Activated CD4-positive, alpha-beta T cell treated with anti-CD3 and anti-CD28 coated beads for 48 hours (primary cell): ENCODE measurements at places on chromosomes 2 and 18.

DNA sequence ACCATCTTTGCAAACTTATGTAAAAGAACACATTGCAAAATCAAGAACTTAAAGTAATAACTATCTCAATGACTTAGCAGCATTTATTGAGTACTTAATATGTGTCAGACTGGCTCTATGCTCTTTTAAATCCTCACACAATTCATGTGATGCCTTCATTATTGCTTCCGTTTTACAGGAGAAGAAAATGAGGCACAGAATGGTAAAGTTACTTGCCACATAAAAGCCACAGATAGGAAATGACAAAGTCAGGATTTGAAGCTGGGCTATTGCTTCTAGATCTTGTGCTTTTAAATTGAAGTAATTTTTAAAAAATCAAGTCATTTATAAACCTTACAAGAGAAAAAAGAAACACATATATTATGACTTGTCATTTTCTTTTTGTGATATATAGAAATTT, 174.2 kb downstream of the WDR7 start:
- no peak for DNase-seq

- no peak for DNase-seq
Observed at GRCh38 chr2:210190345-210190744, 19.1 kb upstream of the KANSL1L start.

- DNase-seq, result no peak
Observed at GRCh38 chr18:64993695-64994094, 757.1 kb upstream of the CDH7 start.

DNA sequence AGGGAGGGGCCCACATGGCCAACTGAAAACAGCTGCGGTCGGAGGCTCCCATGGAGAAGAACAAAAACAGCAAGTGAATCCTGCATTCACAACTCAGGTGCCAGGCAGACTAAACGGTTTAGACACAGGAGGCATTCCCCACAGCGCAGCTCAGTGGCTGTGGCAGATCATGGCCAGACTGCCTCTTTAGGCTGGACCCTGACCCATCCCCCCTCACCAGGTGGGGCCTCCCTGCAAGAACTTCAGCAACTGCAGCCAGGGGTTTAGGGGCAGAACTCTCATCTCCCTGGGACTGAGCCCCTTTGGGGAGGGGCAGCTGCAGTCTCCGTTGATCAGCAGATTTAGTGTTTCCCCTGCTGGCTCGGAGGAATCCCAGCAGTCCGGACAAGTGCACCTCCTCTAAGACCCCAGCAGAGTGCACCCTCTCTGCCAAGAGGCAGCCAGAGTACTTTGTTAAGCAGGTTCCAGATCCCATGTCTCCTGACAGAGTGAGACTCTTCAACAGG, 346.7 kb downstream of the SS18 start:
- no peak for DNase-seq

DNA sequence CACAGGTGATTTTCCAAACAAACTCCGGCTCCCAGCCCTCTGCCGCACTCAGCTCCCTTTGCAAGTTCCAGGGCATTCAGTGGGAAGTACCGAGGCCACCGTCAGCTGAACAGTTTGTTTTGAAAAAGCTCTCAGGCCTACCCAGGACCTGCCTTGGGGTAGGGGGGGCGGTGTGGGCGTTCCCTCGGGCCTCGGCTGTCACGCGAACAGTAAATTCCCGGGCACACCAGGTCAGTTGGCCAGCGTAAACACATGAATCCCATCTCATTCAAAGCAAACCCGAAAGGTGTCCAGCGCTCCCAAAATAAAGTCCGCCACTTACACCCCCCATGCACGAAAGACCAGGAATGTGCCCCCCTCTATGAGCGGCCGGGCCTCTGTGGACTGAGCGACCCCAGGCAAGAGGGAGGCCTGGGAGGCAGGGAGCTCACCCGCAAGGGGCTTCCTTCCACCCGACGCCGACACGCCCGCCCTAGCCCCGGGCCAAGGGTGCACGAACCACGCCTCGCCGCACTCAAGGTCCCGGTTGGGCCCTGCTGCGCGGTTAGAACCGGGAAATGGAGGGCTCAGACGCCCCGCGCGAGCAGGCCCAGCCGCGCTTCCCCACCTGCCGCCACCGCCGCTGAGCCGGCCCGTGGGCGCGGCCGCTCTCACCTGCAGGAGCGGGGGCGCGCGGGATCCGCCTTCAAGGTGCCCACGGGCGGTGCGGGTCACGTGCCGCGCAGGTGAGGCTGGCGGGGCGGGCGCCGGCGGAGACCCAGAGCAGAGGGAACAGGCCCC, at the start of gene WDSUB1:
WDSUB1 (minus strand) TSS at position 775 of the 780 bp plus-strand sequence. CDS start 3,634 bp downstream, outside the sequence.
- DNase-seq, result peak; percentile 44

DNA sequence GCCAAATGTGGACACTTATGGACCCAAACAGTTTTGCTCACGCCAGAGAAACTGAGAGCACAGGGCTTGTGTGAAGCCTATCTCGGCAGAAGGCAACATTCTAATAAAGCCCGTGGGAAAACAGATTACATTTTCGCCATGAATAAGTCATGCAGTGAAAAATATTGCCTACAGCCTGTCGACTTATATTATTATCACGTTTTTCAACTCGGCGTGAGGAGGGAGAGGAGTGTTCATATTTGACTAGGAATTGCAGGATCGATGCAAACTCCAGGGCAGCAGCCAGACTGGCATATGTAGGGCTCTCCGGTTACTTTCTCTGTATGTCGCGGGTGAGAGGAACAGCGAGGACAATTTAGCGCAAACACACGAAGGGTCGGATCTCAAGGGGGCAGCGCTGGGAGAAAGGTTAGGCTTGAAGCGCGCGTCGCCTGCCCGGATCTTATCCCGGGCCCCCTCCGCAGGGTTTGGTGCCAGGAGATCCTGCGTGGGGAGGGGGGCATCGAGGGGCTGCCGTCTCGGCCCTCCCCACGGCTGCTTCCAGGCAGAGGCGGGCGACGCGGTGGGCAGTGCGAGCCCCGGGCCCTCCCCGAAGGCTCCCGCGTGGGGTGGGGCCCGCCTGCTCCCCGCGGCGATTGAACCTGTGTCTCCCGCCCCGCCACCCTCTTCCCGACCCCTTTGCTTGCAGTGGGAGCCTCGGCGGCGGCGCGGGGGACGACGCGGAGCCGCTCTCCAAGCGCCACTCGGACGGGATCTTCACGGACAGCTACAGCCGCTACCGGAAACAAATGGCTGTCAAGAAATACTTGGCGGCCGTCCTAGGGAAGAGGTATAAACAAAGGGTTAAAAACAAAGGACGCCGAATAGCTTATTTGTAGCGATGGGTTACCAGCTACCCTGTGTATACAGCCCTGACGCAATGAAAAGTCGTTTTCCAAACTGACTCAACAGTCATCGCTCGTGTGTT, 4.4 kb downstream of the ADCYAP1 start:
- no peak for DNase-seq

DNA sequence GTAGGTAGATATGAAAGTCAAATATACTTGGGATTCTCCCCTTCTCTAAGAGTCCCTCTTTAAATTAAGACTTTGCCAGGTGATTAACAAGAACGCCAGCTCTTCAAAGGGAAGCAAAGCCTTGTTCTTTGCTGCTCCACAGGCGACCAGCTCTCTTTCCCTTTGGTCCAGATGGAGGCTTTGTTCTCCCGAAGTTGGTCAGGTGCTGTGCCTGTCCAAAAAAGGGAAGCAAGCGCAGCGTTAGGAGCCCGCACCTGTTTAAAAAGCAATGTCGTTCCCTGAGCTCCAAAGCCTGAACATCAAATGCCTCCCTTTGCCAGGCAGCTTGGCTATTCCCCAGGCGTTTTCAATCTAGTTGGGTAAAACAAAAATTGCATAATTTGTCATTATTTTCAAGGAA, 1913.1 kb upstream of the PIK3C3 start:
- no peak for DNase-seq

DNA sequence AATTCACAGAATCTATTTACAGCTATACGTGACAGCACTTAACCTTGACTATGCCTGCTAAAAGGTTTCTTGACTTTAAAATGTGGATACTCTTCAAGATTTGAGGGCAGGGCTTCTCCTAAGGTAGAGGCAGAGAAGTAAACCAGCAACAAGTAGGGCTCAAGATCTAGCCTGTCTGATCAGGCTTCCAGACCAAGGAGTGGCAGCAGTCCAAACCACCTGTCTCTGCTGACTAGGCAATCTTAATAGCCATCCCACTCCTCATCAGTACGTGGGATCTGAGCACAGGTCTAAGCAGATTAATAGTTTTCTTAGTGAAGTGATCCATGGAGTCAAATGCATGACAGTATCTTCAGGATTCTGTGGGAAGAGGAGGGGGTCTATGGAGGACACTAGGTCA, 100.4 kb downstream of the GPD2 start:
- no peak for DNase-seq

DNA sequence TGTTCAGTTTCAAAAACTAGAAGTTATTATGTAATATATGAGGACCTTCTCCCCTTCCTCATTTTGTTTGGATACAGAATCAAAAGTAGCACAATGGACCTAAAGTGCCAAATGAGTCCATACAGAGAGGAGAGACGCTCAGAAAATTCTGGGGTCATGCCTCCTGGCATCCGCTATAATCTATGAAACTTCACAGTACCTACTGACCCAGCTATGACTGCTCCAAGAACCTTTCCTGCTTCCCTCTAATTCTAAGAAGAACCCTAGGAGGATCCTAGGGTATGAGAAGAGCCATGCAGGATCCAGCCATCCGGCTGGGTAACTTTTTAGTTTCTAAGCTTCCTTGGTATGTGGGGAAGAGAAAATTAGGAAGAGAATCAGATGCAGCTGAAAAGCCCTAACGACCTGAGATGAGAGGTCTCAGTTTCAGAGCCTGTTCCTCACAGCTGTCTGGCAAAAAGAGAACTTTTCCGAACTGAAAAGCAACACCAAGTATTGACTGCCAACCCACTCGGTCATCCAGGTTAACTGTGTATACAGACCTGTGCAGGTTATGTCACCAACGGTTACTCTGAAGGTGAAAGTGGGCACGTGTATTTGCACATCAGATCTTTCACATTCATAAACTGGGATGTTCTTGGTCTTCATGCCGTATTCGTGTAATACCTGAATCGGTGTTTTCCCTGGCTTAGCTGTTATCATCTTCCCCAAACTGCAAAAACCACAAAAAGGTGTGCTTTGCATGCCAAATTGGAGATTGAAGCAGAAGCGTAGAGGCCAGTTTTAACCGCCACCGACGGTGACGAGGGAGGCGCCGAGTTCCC, 1.1 kb downstream of the PRKRA start:
- no peak for DNase-seq

- no peak for DNase-seq
Observed at GRCh38 chr2:148493822-148494563, 150.6 kb upstream of the EPC2 start.
